ENCODE measurements at places on chromosomes 11 and 22.

- H3K4me1 ChIP-seq, result no peaks in the 10 kb centered on the region
- no peak overlapping the region for H3K4me3 ChIP-seq
Measured at GRCh38 chr11:124518989-124519451, 24.4 kb downstream of the OR8B12 start.

DNA sequence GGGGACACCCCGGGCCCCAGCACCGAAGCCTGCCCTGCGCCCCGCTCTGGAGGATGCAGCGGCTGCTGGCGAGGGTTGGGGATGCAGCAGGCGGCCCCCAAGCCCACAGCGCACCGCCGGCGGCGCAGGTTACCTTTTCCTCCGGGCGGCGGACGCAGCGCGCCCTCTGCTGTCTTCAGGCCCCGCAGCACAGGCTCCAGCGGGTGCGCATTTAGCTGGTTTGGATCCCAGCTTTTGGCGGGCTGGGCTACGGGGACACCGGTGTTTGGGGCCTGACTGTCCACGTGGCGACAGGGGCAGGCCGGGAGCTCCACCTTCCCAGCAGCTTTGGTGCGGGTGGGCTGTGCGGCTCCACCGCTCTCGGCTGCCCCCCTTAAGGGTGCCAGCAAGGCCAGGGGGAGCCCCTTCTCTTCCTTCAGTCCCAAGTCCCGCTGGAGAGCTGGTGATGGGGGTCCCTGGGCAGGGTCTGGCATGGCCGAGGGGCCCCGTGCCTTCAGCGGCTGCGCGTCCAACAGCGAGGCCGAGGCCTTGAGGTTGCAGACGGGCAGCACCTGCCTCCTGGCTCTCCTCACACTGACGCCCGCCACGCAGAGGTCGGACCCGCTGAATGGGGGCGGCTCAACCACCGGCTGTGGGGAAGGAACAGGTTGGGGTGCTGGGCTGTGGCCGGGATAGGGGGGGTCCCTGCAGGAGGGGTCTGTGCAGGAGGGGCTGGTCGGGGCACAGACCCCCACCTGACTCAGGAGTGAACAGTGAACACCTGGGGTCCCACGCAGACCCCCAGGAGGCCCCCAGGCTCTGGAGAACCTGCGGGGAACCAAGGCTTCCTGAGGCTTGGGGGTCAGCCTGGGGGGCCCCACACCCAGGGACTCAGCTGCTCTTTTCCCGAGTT lies 18.0 kb upstream of the IL17REL start:
- H3K4me1 ChIP-seq, result peaks cover 15% of the 10 kb centered on the region
- H3K27me3 ChIP-seq, result peaks cover 66% of the 10 kb centered on the region
- no peak overlapping the region for H3K27ac ChIP-seq
- DNase-seq, result peak; percentile 82
- no peak overlapping the region for H3K4me3 ChIP-seq
- no peaks in the 10 kb centered on the region for H3K36me3 ChIP-seq

- peaks cover 63% of the 10 kb centered on the region for H3K4me1 ChIP-seq
- no peak overlapping the region for H3K4me3 ChIP-seq
Measured at GRCh38 chr22:39956932-39957664, 3.1 kb upstream of the TMA7B start.

GRCh38 chr11:76729214-76729613 lies 53.9 kb upstream of the TSKU start:
- H3K36me3 ChIP-seq, result no peaks in the 10 kb centered on the region
- H3K27ac ChIP-seq, result no peak overlapping the region
- H3K4me1 ChIP-seq, result no peaks in the 10 kb centered on the region
- DNase-seq, result no peak
- H3K27me3 ChIP-seq, result peaks cover 31% of the 10 kb centered on the region
- no peak overlapping the region for H3K4me3 ChIP-seq

GRCh38 chr11:128919216-128919615 lies 23.5 kb downstream of the TP53AIP1 start:
- no peak overlapping the region for H3K4me3 ChIP-seq
- H3K4me1 ChIP-seq, result peaks cover 74% of the 10 kb centered on the region
- H3K36me3 ChIP-seq, result no peaks in the 10 kb centered on the region
- peaks cover 11% of the 10 kb centered on the region for H3K27me3 ChIP-seq

- H3K27ac ChIP-seq, result no peak overlapping the region
- H3K36me3 ChIP-seq, result no peaks in the 10 kb centered on the region
- peaks cover 23% of the 10 kb centered on the region for H3K27me3 ChIP-seq
- peaks cover 13% of the 10 kb centered on the region for H3K4me1 ChIP-seq
- H3K4me3 ChIP-seq, result no peak overlapping the region
- DNase-seq, result no peak
Measured at GRCh38 chr11:69598147-69598546, 42.8 kb upstream of the CCND1 start.

DNA sequence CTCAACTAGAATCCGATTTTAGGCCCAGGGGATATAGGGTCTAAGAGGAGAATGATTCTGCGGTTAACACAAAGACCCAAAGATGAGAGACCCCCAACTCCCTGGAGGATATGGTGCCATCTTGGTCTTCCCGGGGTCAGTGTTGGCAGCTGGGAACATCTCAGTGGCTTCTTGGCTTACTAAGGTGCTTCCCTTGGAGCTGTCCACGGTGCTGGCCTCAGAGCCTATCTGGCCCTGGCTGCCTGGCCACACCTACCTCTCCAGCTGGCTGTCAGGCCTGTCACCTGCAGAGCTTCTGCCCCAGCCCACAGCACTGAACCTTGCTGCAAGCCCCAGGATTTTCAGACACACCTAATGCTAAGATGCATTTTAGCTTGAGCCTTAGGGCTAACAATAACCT lies 70.7 kb upstream of the THY1 start:
- peak; percentile 89 for DNase-seq
- H3K4me3 ChIP-seq, result no peak overlapping the region
- no peaks in the 10 kb centered on the region for H3K4me1 ChIP-seq
- no peaks in the 10 kb centered on the region for H3K36me3 ChIP-seq

DNA sequence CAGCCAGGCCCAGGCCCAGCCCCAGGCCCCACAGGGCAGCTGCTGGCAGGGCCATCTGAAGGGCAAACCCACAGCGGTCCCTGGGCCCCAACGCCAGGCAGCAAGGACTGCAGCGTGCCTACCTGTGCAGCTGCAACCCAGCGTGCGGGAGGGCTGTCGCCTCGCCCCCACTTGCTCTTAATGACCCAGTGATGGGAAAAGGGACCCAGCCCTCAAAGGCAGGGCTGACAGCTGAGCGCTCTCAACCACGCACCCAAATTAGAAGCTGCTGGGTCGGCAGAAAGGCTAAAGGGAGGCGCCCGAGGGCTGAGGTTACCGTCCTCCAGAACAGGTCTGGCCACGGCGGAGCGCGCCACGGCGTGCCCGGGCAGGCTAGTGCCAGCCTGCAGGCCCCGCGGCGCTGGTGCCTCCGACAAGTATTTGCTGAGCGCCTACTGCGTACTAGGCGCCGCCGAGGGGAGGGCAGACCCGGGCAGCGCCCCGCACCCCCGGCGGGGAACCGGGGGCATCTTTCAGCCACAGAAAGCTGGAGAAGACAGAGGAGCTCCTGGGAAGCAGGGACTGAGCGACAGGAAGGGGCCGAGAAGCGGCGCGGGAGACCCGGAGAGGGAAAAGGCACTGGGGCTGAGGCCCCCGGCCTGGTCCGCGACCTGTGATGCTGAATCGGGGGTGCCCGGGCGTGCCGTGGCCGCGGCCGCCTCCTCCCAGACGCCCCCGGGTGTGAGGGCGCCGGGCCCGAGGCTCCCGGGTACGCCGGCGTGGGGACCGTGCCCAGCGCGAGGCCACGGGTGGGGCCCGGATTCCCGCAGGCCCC lies 773 bp downstream of the HRAS start:
- peaks cover 27% of the 10 kb centered on the region for H3K27me3 ChIP-seq
- peaks cover 17% of the 10 kb centered on the region for H3K4me1 ChIP-seq
- no peak for DNase-seq

GRCh38 chr11:111360150-111361043 lies 18.7 kb downstream of the POU2AF1 start:
- H3K27ac ChIP-seq, result no peak overlapping the region
- H3K4me1 ChIP-seq, result peaks cover 6% of the 10 kb centered on the region
- peaks cover 17% of the 10 kb centered on the region for H3K27me3 ChIP-seq
- no peak for DNase-seq
- no peaks in the 10 kb centered on the region for H3K36me3 ChIP-seq
- H3K4me3 ChIP-seq, result no peak overlapping the region

Data from nephron progenitor cell (in vitro differentiated cells).